ENCODE measurements at places on chromosomes 11 and 22.

DNA sequence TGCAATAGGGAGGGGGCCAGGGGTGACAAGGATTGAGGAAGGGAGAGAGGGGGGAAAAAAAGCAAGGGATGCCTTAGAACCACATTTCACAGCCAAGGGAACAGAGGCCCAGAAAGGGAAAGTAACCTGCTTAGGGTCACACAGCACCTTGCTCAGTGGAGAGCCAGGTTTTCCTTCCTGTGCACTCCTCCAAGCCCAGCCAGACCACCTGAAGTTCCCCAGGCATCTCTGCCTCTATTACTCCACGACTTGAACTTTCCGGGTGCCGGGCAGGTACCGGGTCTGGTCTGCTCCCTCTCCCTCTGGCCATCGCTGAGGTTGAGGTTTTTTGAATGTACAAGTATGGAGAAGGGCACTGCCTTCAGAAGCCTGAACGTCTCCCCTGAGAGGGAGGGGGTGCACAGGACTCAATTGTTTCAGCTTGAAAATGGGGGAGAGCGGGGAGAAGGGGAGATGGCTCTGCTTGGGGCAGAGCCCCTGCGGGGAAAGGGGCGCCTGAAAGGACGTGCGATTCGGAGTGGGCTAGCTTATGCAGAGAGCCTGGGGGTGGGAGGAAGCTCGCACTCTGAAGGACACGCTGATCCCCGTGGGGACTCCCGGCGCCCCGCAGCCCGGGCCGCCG is 516 bp upstream of the SERPINH1 start:
- no peak for DNase-seq
- no peaks in the 10 kb centered on the region for H3K36me3 ChIP-seq
- peaks cover 24% of the 10 kb centered on the region for H3K27me3 ChIP-seq
- peak overlapping the region; percentile 90 for H3K4me3 ChIP-seq
- H3K4me1 ChIP-seq: peaks cover 21% of the 10 kb centered on the region

DNA sequence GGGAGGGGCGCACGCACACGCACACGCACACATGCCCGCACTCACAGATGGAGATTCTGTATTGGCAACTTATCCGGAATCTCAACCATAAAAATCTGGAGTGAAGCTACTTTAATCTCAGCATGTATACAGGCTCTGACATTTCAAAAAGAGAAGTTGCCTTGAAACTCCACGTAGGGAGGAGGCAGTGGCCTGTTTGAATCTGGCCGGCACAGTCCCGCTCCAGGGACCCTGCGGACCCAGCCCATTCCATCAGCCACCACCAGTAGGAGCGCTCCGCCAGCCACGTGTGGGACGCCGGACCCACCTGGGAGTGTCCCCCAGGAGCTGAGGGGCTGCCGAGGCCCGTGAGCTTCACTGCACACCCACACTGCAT is 1.9 kb upstream of the SYT8 start:
- H3K4me3 ChIP-seq: no peak overlapping the region
- H3K36me3 ChIP-seq: no peaks in the 10 kb centered on the region
- H3K27me3 ChIP-seq: peaks cover 13% of the 10 kb centered on the region
- peaks cover 5% of the 10 kb centered on the region for H3K4me1 ChIP-seq
- no peak overlapping the region for H3K27ac ChIP-seq

DNA sequence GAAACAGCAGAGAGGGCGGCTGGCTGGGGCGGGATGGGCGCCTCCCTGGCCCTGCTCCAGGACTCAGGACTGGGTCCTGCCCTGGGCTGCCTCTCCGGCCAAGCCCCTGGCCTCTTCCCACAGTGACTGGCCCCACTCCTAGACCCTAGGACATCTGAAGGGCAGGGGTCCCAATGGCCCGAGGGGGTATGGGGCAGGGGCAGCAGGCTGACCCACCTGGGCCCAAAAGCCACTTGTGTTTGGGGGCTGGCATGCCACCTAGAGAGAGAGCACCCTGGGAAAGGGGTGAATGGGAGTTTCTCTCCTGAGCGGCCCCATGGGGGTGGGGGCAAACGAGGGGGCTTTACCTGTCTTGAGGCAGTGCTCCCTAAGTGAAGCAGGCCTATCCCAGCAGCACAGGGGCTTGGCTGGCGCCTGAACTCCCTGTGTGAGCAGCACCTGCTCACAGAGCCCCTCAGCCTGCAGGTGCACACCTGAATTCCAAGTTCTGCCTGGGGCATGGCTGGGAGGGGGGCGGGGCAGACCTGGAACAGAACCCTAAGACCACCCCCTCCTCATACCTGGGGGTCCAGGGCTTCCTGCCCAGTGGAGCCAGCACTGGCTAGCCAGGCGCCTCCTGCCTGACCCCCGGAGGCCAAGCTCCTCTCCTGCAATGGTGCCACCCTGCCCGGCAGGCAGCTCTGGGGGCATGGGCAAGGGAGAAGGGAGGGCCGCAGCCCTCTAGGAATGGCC is 16.9 kb downstream of the DUSP8 start:
- no peak overlapping the region for H3K27ac ChIP-seq
- peaks cover 71% of the 10 kb centered on the region for H3K27me3 ChIP-seq
- no peaks in the 10 kb centered on the region for H3K4me1 ChIP-seq

GRCh38 chr11:2466869-2467694 is 22.3 kb downstream of the KCNQ1 start:
- peaks cover 53% of the 10 kb centered on the region for H3K4me1 ChIP-seq
- H3K36me3 ChIP-seq: peaks cover 5% of the 10 kb centered on the region
- no peak for DNase-seq
- H3K27ac ChIP-seq: peak overlapping the region; percentile 75

- no peak overlapping the region for H3K4me3 ChIP-seq
- no peaks in the 10 kb centered on the region for H3K36me3 ChIP-seq
- H3K27ac ChIP-seq: no peak overlapping the region
- peaks cover 22% of the 10 kb centered on the region for H3K4me1 ChIP-seq
Observed at GRCh38 chr11:129373489-129373953, 2.1 kb upstream of the BARX2 start.

DNA sequence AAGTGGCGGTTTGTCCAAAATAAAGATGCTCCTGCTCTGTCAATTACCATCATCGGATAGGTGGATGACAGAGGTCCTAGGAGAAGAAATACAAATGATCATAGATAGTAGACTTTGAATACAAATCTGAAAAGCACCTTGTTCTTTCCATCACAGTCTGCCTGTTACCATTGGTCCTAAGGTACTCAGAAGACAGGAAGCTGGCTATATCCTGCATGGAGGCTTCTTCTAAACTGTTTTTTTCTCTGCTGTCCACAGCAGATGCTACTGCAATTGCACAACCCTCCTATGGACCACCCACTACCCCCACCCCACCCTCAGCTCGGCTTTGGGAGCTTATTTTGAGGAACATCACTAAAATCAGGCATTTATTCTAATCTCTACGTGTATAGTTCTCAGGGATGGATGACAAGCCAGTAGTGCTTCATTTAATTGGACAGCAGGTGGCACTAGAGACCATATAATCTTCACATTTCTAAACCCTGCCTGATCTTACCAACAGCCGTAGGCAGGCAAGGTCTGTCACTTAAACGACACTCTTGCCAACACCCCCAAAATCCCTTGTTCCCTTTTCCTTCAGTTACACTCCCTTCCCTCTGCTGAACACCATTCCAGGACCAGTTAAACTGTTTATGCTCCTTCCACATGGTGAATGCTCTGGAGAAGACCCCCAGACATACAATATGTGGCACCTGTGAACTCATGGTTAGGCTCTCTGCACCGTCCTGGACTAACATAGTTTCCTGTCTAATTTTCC is 6.6 kb upstream of the PTS start:
- no peaks in the 10 kb centered on the region for H3K36me3 ChIP-seq
- peaks cover 2% of the 10 kb centered on the region for H3K4me1 ChIP-seq
- peak overlapping the region; percentile 4 for H3K27ac ChIP-seq
- no peak overlapping the region for H3K4me3 ChIP-seq
- no peaks in the 10 kb centered on the region for H3K27me3 ChIP-seq
- DNase-seq: peak; percentile 62

GRCh38 chr22:48244388-48245195 is 1482.1 kb downstream of the TBC1D22A start:
- H3K4me1 ChIP-seq: peaks cover 5% of the 10 kb centered on the region
- peaks cover 55% of the 10 kb centered on the region for H3K27me3 ChIP-seq
- no peak for DNase-seq
- peak overlapping the region; percentile 49 for H3K27ac ChIP-seq

DNA sequence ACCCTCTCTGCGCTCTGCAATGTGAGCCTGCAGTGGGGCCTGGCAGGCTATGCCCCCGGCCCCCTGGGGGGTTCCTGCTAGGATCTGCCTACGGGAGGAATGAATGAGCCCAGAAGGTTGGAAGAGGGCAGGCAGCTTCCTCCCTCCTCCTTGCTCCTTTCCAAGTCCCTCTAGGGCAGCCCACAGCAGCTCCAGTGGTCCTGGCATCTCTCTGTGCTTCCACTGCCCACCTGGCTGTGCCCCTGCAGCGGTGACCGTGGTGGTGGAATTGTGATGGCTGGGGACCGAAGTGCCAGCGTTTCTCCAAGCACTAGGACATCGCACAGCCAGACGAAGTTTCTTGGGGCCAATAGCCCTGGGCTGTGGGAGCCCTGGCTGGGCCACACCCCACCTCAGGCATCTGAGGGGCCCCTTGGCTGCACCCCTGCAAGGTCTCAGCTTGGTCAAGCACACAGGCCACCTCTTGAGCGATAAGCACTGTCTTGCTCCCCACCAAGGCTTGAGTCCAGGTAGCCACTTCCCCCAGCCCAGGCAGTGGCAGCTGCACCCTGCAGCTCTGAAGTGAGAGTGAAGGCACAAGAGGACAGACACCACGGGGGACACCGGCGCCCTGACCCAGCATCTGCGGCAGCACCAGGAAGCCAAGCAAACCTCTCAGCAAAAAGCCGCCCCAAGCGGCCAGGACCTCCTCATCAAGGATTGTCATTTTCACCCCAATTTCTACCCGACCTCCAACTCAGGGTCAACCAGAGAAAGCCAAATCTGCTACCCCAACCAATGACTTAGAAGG is 346.3 kb downstream of the CTTN start:
- no peak overlapping the region for H3K4me3 ChIP-seq
- no peaks in the 10 kb centered on the region for H3K4me1 ChIP-seq
- H3K36me3 ChIP-seq: peaks cover 12% of the 10 kb centered on the region
- H3K27me3 ChIP-seq: peaks cover 48% of the 10 kb centered on the region
- no peak for DNase-seq
- no peak overlapping the region for H3K27ac ChIP-seq

- H3K36me3 ChIP-seq: no peaks in the 10 kb centered on the region
- H3K27ac ChIP-seq: no peak overlapping the region
- no peaks in the 10 kb centered on the region for H3K27me3 ChIP-seq
- DNase-seq: no peak
- no peak overlapping the region for H3K4me3 ChIP-seq
- H3K4me1 ChIP-seq: no peaks in the 10 kb centered on the region
Observed at GRCh38 chr11:109153836-109154235, 268.2 kb upstream of the C11orf87 start.

GRCh38 chr11:44994753-44995152 is 44.1 kb upstream of the TP53I11 start:
- no peak overlapping the region for H3K4me3 ChIP-seq
- no peak for DNase-seq
- peaks cover 3% of the 10 kb centered on the region for H3K27me3 ChIP-seq
- H3K27ac ChIP-seq: no peak overlapping the region
- no peaks in the 10 kb centered on the region for H3K36me3 ChIP-seq
- H3K4me1 ChIP-seq: no peaks in the 10 kb centered on the region

GRCh38 chr11:69700278-69701140 is 3.3 kb downstream of the FGF19 start:
- peaks cover 40% of the 10 kb centered on the region for H3K27me3 ChIP-seq
- no peaks in the 10 kb centered on the region for H3K36me3 ChIP-seq
- H3K27ac ChIP-seq: no peak overlapping the region
- no peak overlapping the region for H3K4me3 ChIP-seq

DNA sequence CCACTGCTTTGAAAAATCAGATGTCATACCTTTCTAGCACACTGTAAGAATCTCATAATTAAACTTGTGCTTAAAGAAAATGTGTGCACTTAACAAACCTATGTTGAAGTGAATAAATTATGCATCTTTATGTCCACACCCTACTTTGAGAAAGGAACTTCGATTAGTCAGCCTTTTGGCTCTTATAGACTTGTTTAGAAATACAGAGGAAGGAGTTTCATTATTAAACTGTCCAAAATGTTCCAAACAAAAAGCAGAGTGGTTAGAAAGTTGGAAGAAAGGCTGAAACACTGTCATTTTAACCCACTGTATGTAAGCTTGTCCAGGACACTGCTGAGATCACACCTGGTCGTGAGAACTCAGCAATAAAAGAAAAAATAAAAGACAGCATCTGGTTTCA is 863.2 kb upstream of the CHORDC1 start:
- no peak overlapping the region for H3K4me3 ChIP-seq
- H3K4me1 ChIP-seq: no peaks in the 10 kb centered on the region
- no peak for DNase-seq
- H3K36me3 ChIP-seq: no peaks in the 10 kb centered on the region

DNA sequence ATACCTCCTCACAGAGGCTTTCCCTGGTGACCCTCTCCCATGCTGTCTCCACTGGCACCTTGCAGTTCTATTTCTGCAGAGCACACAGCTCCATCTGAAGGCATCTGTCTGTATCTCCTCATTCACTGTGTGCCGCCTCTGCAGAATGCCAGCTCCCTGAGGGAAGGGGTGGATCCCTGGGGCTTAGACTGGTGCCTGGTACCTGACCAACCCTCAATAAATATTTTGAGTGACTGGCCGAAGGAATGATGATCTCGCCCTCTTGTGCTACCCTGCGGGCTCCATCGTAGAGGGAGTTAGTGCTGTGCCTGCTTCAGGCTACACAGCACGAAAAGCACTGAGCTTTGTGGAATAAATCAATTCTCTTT is 1.6 kb downstream of the CBX7 start:
- peak overlapping the region; percentile 73 for H3K27ac ChIP-seq
- H3K27me3 ChIP-seq: peaks cover 5% of the 10 kb centered on the region
- peak overlapping the region; percentile 88 for H3K4me3 ChIP-seq
- H3K36me3 ChIP-seq: no peaks in the 10 kb centered on the region
- DNase-seq: no peak
- peaks cover 59% of the 10 kb centered on the region for H3K4me1 ChIP-seq

DNA sequence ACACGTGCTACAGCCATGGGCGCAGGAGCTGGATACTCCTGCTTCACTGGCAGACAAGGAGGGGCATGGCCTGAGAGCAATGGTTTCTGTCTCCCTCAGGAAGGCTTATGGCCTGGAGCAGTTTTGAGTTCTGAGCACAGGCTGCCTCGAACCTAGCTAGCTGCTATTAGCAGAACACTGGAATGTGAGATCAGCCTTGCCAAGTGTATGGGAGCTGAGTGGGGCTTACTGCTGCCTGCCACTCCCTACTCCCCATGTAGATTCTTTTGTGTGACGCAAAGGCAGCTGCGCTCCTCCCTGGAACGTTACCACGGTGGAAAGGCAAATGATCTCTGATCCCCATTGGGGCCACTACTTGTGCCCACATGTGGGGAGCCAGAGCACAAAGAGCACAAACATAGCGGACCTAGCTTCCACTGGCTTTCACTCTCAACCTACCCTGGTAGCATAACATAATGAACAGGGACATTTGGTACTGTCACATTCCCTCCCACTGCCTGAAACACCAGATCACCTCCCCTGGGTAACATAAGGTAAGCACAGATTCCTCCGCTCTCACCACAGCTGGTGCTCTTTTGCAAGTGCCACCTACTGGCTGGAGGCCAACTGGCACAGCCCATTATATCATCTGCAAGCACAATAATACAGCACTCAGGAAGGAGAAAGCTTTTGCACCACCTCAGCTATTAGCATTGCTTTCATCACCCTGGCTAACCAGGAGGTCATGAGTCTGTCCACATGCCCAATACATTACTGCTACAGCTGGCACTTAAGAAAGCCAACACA is 84.6 kb upstream of the GUCY1A2 start:
- no peaks in the 10 kb centered on the region for H3K27me3 ChIP-seq
- H3K27ac ChIP-seq: no peak overlapping the region
- no peak overlapping the region for H3K4me3 ChIP-seq
- no peak for DNase-seq

GRCh38 chr11:1483445-1483961 is 3.1 kb downstream of the MOB2 start:
- no peak overlapping the region for H3K4me3 ChIP-seq
- H3K36me3 ChIP-seq: no peaks in the 10 kb centered on the region
- no peaks in the 10 kb centered on the region for H3K27me3 ChIP-seq
- H3K4me1 ChIP-seq: peaks cover 23% of the 10 kb centered on the region
- DNase-seq: no peak
- H3K27ac ChIP-seq: no peak overlapping the region

Data from naive B cell (primary cell).